ENCODE measurements at places on chromosomes 13 and 19. TPM values are rescaled to one million over a fixed set of nuclear protein-coding genes. Genes with fewer than 3 reads are reported as not detected.
A peak's percentile ranks its signal among the peaks of the same experiment; 100 is the strongest.

Gene WIZ
- total RNA-seq, result 44.7 TPM

- H3K36me3 ChIP-seq, result no peaks in the 10 kb centered on the region
- DNase-seq, result no peak
- H3K27ac ChIP-seq, result no peak overlapping the region
- H3K4me1 ChIP-seq, result no peaks in the 10 kb centered on the region
Observed at GRCh38 chr19:4217429-4218264, 11.7 kb upstream of the EBI3 start.

GRCh38 chr13:83634601-83635000 lies 247.7 kb downstream of the SLITRK1 start:
- H3K4me1 ChIP-seq, result no peaks in the 10 kb centered on the region
- no peak overlapping the region for H3K27ac ChIP-seq
- no peak overlapping the region for H3K4me3 ChIP-seq
- no peak for DNase-seq
- no peaks in the 10 kb centered on the region for H3K27me3 ChIP-seq

Gene PRR36
- total RNA-seq, result not detected

Gene LMTK3
- total RNA-seq, result 0.59 TPM

DNA sequence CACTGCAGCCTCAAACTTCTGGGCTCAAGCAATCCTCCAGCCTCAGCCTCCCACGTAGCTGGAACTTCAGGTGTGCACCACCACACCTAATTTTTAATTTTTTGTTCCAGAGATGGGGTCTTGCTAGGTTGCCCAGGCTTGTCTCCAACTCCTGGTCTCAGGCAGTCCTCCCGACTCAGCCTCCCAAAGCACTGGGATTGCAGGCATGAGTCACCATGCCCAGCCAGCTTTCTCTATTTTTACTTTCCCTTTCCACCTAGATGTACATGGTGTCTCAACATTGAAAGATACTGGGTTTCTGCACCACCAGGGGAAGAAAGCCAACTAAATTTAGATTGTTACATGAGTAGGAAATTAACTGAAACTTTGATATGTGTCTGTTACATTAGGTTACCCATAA lies 13.8 kb upstream of the ZNF846 start:
- no peaks in the 10 kb centered on the region for H3K27me3 ChIP-seq
- H3K36me3 ChIP-seq, result peaks cover 36% of the 10 kb centered on the region
- no peak overlapping the region for H3K4me3 ChIP-seq
- DNase-seq, result no peak
- no peaks in the 10 kb centered on the region for H3K4me1 ChIP-seq

Gene ZFP28
- total RNA-seq, result 27.5 TPM

Gene ZNF667
- 3.6 TPM for total RNA-seq

DNA sequence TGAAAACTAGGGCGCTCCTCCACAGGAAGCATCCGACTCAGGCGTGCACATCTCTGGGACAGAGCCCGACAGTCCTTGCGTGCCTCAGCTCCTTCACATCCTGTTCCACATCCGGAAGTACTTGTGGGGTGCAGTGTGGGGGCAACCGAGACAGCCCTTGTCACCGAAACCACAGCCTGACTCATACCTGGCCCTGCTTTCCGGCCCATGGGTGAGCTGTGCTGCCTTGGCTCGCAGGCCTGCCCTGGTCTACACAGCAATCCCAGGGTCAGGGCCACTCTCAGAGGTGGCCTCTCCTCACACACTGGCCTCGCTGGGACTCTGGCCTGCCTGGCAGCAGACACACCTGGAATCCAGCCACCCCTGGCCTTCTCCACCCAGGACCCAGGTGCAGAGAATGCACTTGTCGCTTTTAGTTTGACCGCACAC lies 100.4 kb downstream of the STK24 start:
- H3K27ac ChIP-seq, result no peak overlapping the region
- H3K4me1 ChIP-seq, result peaks cover 18% of the 10 kb centered on the region
- no peaks in the 10 kb centered on the region for H3K36me3 ChIP-seq
- no peak overlapping the region for H3K4me3 ChIP-seq
- H3K27me3 ChIP-seq, result no peaks in the 10 kb centered on the region
- no peak for DNase-seq

DNA sequence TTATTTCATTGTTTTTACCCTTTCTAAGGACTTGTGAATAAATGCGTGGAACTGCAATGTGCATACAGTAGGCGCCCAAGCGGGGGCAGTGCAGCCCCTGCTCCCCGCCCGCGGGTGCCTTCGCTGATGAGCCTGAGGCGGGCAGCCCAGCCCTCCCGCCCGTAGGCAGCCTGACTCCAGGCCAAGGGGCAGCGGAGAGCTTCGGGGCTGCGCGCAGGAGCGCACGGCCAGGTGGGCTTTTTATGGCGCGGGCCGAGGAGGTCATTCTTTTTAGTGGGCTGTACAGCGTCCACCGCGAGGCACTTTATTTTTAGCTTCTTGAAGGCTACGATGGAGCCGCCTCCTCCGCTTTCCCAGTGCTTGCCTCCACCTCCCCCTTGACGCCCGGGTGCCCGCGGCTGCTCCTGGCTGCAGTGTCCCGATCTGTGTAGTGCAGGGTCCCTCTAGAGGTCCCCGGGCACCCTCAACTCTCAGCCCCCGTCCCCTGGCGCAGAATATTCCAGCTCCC lies 60.5 kb downstream of the CCNE1 start:
- DNase-seq, result no peak
- no peaks in the 10 kb centered on the region for H3K36me3 ChIP-seq
- H3K27ac ChIP-seq, result no peak overlapping the region
- no peaks in the 10 kb centered on the region for H3K27me3 ChIP-seq
- no peak overlapping the region for H3K4me3 ChIP-seq

DNA sequence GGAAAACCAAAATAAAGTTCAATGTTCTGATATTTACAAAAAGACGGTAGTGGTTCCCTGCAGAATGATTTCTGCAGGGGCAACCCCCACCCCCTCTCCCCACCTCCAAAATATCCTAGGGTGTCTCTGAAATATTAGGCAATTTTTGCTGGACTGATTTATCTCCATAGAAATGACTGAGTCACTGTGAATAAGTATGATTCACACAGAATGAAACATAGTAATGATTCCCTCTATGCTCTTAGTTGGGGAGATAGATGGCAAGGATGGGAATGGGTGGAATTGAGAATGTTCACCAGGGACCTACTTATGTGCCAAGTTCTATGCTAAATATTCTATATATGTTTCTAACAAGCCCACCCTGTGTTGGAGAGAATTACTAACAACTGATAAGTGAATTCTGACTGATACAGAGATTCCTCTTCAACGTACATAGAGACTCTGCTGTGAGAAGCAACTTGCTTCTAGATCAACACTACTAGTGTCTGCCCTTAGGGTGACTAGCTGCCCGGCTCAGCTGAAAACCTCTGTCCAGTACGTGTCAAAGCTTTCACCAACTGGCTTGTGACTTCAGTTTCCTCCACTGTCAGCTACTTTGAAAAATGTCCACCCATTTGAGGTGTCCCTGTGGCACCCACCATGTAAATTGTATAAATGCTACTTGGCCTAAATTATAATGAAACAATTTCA lies 38.4 kb upstream of the RAP2A start:
- H3K27me3 ChIP-seq, result no peaks in the 10 kb centered on the region
- H3K4me1 ChIP-seq, result no peaks in the 10 kb centered on the region
- H3K27ac ChIP-seq, result no peak overlapping the region
- no peak for DNase-seq
- no peak overlapping the region for H3K4me3 ChIP-seq

GRCh38 chr19:31533114-31533513 lies 183.9 kb upstream of the TSHZ3 start:
- no peak overlapping the region for H3K27ac ChIP-seq
- no peaks in the 10 kb centered on the region for H3K36me3 ChIP-seq
- no peaks in the 10 kb centered on the region for H3K4me1 ChIP-seq
- no peak overlapping the region for H3K4me3 ChIP-seq
- DNase-seq, result no peak
- no peaks in the 10 kb centered on the region for H3K27me3 ChIP-seq

Gene SIGLEC11
- total RNA-seq, result 2.6 TPM

Gene FFAR1
- total RNA-seq, result not detected

GRCh38 chr19:45177817-45178261 lies at the start of gene TRAPPC6A:
Gene TRAPPC6A (minus strand): TSS chr19:45178237. CDS start chr19:45178218, 19 bp downstream.
- peak within 1 kb of the TSS; percentile 76 for H3K4me3 ChIP-seq
- DNase-seq, result peak; percentile 18
- no peaks in the 10 kb centered on the region for H3K4me1 ChIP-seq

Gene NOSIP
- total RNA-seq, result 43.0 TPM

GRCh38 chr13:95497381-95497807 lies 55.1 kb upstream of the CLDN10 start:
- no peaks in the 10 kb centered on the region for H3K4me1 ChIP-seq
- H3K36me3 ChIP-seq, result no peaks in the 10 kb centered on the region
- no peak overlapping the region for H3K27ac ChIP-seq
- H3K27me3 ChIP-seq, result no peaks in the 10 kb centered on the region
- no peak for DNase-seq
- no peak overlapping the region for H3K4me3 ChIP-seq

GRCh38 chr13:54424344-54424743 lies 1395.7 kb downstream of the OLFM4 start:
- H3K27ac ChIP-seq, result no peak overlapping the region
- H3K36me3 ChIP-seq, result no peaks in the 10 kb centered on the region
- no peak overlapping the region for H3K4me3 ChIP-seq

Gene IGLON5
- total RNA-seq, result 0.30 TPM

Gene PLIN5
- total RNA-seq, result 25.6 TPM

Gene RFPL4A
- total RNA-seq, result 1.2 TPM

GRCh38 chr13:88142653-88143052 lies 471.5 kb downstream of the SLITRK5 start:
- no peak overlapping the region for H3K4me3 ChIP-seq
- no peaks in the 10 kb centered on the region for H3K4me1 ChIP-seq
- DNase-seq, result no peak
- no peak overlapping the region for H3K27ac ChIP-seq
- no peaks in the 10 kb centered on the region for H3K27me3 ChIP-seq

Gene KRTDAP
- not detected for total RNA-seq

Gene SYNE4
- 0.98 TPM for total RNA-seq

GRCh38 chr13:106205871-106206270 lies 329.6 kb downstream of the EFNB2 start:
- H3K4me1 ChIP-seq, result no peaks in the 10 kb centered on the region
- no peaks in the 10 kb centered on the region for H3K36me3 ChIP-seq
- H3K27ac ChIP-seq, result no peak overlapping the region
- no peaks in the 10 kb centered on the region for H3K27me3 ChIP-seq

Gene ELAVL1
- total RNA-seq, result 25.9 TPM

DNA sequence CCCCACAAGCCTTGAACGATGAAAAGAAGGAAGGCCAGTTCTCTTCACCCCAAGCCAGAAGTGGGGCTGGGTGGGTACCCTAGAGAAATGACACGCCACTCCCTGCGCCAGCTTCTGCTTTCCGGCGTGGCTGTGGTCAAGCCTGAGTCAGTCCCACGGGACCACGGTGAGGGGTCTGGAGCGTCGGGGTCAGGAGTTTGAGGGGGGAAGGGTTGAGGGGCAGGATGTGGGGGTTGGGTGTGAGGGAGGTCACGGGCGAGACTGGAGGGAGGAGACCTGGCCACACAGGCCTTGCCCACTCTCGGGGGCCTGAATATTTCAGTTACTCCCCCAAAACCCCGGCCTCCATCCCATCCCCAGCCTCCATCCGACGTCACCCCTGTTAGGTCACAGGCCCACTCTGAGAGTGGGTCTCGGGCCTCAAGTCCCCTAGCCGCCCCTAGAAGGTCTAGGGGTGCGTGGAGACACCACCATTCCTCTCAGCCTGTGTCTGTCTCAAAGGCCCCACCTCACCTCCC lies 500 bp upstream of the IFI30 start:
- H3K4me1 ChIP-seq, result peaks cover 23% of the 10 kb centered on the region
- no peaks in the 10 kb centered on the region for H3K27me3 ChIP-seq
- no peak overlapping the region for H3K4me3 ChIP-seq
- H3K36me3 ChIP-seq, result no peaks in the 10 kb centered on the region

Gene ZNF555
- 11.4 TPM for total RNA-seq

Gene KLK11
- 1.3 TPM for total RNA-seq

DNA sequence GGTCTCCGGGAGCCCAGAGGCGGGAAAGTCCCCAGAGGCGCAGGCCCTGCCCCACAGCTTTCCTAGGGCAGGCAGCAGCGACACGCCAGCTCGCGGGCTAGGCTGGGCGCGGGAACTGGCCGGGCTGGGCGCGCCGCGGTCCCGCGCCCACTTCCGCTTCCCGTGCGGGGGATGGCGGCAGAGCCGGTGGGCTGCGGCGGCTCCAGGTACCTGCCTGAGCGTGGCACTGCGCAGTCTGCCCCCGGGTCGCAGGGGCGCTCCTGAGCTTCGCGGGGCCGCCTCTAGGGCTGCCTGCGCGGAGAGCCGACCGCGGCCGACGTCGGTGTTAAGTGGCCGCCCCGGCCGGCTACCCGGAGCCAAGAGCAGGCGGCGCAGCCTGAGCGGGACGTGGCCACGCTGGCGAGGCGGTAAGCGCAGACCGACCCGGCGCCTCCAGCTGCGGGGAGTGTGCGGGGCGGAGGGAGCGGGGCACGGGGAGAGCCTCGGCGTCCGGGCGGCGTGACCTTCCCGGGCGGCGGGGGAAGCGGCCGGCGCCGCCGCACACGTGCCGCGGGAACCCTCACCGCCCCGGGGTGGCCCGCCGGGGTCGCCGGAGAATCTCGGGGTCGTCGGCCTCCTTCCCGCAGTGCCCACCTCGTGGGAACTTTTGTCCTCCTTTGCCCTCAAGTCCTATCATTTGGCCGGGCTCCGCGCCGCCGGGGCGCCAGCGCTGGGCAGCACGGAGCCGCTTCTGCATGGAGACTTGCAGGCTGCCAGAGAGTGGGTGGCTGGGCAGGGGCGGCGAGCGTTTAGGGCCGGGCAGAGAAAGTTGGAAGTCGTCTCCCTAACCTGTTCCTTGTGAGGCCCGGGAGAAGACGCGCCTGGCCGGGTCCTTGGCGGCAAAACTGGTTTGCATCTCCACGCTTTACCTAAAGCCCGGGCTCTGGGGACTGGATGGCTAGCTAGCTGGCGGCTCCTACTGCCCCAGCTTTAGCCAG lies 31.4 kb upstream of the MPHOSPH8 start:
- no peaks in the 10 kb centered on the region for H3K4me1 ChIP-seq
- H3K27me3 ChIP-seq, result peaks cover 28% of the 10 kb centered on the region
- H3K4me3 ChIP-seq, result peak overlapping the region; percentile 31
- no peak for DNase-seq

Gene GNG7
- total RNA-seq, result 5.3 TPM

- H3K36me3 ChIP-seq, result no peaks in the 10 kb centered on the region
- H3K4me1 ChIP-seq, result peaks cover 21% of the 10 kb centered on the region
- no peaks in the 10 kb centered on the region for H3K27me3 ChIP-seq
- H3K27ac ChIP-seq, result no peak overlapping the region
Observed at GRCh38 chr19:33818411-33818810, 21.7 kb downstream of the KCTD15 start.

GRCh38 chr19:14404312-14404711 lies 14.8 kb downstream of the DDX39A start:
- H3K4me1 ChIP-seq, result peaks cover 6% of the 10 kb centered on the region
- H3K27me3 ChIP-seq, result no peaks in the 10 kb centered on the region
- H3K36me3 ChIP-seq, result peaks cover 25% of the 10 kb centered on the region
- no peak for DNase-seq
- H3K27ac ChIP-seq, result no peak overlapping the region

Data from tibial nerve (tissue), 4 donors.